ENCODE measurements at places on chromosomes 3 and 15. TPM values are rescaled to one million over a fixed set of nuclear protein-coding genes. Genes with fewer than 3 reads are reported as not detected.

Gene PARP9
- 14.1 TPM for polyA plus RNA-seq

Gene KNG1
- 0.45 TPM for polyA plus RNA-seq

Gene CAND2
- polyA plus RNA-seq = 21.2 TPM

Gene TRIM42
- polyA plus RNA-seq = not detected

Gene UBP1
- polyA plus RNA-seq = 80.3 TPM

Gene ATR
- polyA plus RNA-seq = 18.0 TPM

Gene SOX14
- 2.7 TPM for polyA plus RNA-seq

Gene DLL4
- polyA plus RNA-seq = 8.5 TPM

Gene GOLGA8Q
- polyA plus RNA-seq = 0.87 TPM

Gene CYP1A2
- polyA plus RNA-seq = not detected

Gene SOX2
- polyA plus RNA-seq = 294 TPM

Gene CHRNA7
- 15.6 TPM for polyA plus RNA-seq

Gene TAGLN3
- 171 TPM for polyA plus RNA-seq

Gene HRG
- not detected for polyA plus RNA-seq

Gene TUSC7
- polyA plus RNA-seq = not detected

Gene GOLGA8N
- polyA plus RNA-seq = 21.0 TPM

Gene SLC15A2
- 95.5 TPM for polyA plus RNA-seq

Gene IL17RB
- 28.7 TPM for polyA plus RNA-seq

Gene SLCO2A1
- 13.2 TPM for polyA plus RNA-seq

Gene PRSS50
- polyA plus RNA-seq = 0.33 TPM

Gene SLC2A2
- 0.10 TPM for polyA plus RNA-seq

Gene COL6A5
- polyA plus RNA-seq = 0.09 TPM

Gene RASSF1
- polyA plus RNA-seq = 29.2 TPM

Gene AGTR1
- polyA plus RNA-seq = 1.6 TPM

Gene VIPR1
- 1.5 TPM for polyA plus RNA-seq

Gene RYK
- polyA plus RNA-seq = 44.6 TPM

Gene RETNLB
- polyA plus RNA-seq = not detected

Gene SLC28A1
- polyA plus RNA-seq = 0.13 TPM

Gene SAMMSON
- polyA plus RNA-seq = not detected

Gene CPEB1
- polyA plus RNA-seq = 8.2 TPM

Gene CPN2
- not detected for polyA plus RNA-seq

Gene PPP1R14D
- polyA plus RNA-seq = not detected

Gene HLTF
- polyA plus RNA-seq = 35.6 TPM

Gene TTC21A
- polyA plus RNA-seq = 23.9 TPM

Gene SUCNR1
- 1.3 TPM for polyA plus RNA-seq

Gene FBLN2
- 19.5 TPM for polyA plus RNA-seq

Gene ATP2C1
- polyA plus RNA-seq = 124 TPM

Gene CDHR4
- 0.59 TPM for polyA plus RNA-seq

Gene TMEM108
- polyA plus RNA-seq = 48.5 TPM
